NCI-H2081 (cell line): ENCODE measurements at places on chromosomes 16 and 17.

GRCh38 chr16:23124315-23124714 is 24.9 kb downstream of the USP31 start:
- no peak for DNase-seq

- no peak for DNase-seq
Observed at GRCh38 chr17:37503148-37503547, 13.5 kb downstream of the DUSP14 start.

DNA sequence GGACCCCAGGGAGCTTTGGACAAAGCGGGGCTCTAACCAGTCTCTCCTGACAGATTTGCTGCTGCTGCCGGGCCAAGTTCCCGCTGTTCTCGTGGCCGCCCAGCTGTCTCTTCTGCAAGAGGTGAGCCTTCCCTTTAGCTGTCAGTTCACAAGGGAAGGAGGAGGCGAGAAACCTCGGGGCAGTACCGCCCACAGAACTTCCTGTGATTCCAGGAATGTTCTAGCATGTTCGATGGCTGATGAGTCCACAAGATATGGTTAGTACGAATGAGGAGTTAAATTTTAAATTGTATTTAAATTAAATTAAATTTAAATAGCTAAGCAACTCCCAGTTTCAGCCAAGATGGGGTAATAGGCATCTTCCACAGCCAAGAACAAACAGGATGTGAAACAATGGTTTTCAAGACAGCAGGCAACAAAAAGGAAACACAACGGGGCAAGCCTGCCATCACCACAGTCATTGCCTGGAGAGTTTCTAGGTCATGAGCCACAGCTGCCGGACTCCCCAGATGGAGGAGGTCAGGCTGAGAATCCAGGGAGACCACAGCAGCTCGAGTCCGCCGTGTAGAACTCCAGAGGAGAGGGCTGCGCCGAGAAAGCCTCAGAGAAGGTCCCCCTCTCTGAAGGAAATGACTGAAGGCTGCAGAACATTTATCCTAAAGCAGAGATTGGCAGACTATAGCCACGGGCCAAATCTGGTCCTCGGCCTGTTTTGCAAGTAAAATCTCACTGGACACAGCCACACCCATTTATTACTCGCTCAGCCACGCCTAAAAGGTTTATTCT is 9.5 kb upstream of the TCF25 start:
- DNase-seq, result no peak

DNA sequence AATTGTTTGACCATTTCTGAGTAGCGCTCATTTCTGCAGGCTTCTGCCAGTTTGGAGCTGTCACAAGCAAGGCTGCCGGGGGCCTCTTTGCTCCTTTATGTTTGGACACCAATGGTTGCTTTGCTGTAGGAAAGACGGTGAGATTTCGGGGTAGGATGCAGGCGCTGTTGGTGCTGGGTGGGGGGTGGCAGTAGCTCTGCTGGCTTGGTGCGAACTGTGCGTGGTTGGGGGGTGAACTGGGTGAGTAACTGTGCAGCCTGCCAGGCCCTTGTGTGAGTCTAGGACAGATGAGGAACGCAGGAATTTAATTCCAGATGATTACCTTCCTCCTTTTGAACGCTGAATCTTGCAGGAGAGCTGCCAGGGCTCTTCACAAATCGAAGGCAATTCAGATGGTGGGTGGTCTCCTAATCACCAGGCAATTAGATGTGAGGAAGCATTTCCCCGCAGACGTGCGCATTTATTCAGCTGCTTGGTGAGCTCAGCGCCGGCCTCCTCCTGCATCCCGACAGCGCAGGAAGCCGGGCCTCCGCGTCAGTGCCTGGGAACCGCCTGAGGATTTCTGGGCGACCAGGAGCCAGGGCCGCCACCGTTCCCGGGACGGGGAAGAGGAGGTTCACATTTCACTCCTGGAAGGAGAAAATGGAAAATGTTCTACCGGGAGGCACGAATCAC is 154.4 kb downstream of the FOXL1 start:
- DNase-seq, result no peak

DNA sequence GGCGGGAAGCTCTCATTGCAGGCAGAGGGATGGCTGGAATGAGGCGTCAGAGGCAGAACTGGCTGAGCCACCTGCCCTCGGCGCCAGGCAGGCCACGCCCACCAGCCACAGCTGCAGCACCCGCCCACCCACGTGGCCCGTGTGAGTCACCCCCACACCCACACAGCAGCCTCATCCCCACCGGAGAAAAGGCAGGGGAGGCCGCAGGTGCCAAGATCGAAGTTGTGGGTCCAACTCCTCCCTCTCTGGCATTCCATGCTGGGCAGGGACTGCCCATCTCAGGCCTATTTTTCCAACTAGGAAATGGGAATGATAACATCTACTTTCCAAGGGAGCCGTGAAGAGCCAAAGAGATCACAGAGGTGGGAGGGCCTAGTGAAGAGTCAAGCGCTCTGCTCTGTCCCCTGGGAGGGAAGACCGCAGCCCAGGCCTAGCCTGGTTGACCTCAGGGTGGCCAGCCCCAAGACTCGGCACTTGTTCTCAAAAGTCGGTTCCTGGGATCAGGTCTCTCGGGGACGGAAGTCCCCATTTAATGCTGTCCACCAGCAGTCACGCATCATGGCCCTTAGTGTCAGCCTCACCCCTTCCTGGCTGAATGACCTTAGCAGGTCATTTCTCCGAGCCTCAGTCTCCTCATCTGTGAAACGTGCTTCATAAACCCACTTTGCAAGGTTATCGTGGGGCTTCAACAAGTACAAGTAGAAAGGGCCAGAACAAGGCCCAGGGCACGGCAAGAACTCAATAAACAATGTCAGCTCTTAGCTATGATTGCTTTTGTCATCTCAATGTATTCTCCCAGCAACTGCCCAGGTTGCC is at the start of gene TRPV3:
Gene TRPV3, minus strand, starts transcription at position 45 of the 816 bp plus-strand sequence. CDS start 2,962 bp downstream, outside the sequence.
- DNase-seq, result no peak

- DNase-seq, result no peak
Observed at GRCh38 chr17:77755410-77755963, 203.0 kb upstream of the TNRC6C start.
